ENCODE measurements at places on chromosomes 7 and 10.

DNA sequence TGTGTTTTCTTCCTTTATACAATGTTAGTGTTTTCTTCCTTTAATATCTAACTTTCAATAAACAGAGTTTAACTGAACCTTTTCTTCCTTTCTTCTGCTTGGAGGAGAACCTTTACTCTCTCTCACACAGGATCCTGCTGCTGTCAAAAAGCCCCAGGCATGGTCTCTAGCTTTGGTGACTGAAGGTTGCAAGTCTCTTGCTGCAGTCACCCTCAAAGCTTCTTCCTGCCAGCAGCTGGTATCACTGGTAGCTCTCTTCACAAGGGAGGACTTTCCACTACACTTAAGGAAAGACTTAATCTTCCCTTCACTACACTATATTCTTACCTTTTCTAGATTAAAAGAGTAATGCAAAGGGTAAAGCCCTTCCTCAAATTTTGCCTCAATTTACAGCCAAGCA lies 153.4 kb downstream of the SGMS1 start:
- no peak for DNase-seq

DNA sequence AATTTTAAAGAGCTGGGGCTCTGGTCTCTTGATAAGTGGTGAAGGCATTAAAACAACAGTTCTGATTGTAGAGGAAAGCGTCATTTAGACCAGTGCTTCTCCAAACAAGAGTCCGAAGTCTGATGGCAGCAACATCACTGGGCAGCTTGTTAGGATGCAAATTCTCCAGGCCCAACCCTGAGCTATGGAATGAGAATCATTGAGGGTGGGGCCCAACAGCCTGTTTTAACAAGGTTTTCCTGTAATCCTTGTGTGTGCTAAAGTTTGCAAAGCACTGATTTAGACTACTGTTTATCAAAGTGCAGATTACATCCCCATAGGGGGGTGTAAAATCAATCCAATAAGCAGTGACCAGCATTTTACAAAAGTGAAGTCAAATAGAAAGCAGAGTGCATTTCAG lies 2.6 kb upstream of the ZNRF2 start:
- DNase-seq: no peak

DNA sequence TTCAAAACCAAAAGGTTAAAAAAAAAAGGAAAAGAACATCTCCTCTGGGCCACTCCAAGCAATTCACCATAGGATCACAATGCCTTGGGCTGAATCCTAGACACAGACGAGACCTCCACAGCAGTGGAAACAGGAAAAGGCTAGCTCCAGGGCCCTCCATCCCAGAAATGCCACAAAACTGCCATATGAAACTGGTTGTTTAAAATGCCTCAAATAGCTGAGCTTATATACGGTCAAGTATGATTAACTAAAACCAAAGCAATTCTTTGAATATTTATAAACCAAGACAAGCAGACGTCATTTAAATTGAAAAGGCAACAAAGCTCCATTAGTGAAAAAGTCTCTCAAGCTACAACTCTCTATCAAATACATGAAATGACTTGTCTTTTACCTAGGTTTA lies 63.1 kb downstream of the DOCK4 start:
- peak; percentile 69 for DNase-seq

GRCh38 chr10:92377962-92378361 lies 87.0 kb downstream of the MARCHF5 start:
- DNase-seq: no peak

DNA sequence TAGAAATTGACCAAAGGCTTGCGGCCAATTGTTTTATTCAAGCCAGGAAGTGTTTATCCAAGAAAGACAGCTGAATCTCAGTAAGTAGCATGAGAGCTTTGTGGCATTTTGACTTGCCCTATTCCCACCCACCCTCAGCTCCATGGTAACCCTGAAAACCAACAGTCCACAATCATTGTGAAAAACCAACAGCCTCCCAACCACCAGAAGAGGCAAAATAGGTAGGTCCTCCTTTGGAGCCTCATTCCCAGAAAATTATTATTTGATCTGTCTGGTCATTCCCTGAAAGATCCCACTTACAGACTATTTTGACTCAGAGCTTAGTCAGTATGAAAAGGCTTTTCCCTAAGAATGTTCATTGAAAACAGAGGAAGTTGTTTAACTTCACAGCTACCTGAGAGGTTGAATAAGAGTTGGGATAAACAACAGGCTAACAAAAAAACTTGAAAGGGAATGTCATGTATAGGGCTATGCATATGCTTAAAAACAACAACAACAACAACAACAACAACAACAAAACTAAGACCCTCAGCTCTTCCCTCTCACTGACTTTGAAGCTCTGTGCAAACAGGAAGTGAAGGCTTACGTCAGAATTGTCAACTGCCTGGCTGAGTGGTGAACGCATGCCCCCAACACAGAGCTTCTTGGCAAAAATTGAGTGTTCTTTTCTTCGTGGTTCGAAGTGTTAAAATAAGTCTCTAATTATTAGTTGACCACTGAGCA lies 11.2 kb downstream of the KPNA7 start:
- DNase-seq: no peak

DNA sequence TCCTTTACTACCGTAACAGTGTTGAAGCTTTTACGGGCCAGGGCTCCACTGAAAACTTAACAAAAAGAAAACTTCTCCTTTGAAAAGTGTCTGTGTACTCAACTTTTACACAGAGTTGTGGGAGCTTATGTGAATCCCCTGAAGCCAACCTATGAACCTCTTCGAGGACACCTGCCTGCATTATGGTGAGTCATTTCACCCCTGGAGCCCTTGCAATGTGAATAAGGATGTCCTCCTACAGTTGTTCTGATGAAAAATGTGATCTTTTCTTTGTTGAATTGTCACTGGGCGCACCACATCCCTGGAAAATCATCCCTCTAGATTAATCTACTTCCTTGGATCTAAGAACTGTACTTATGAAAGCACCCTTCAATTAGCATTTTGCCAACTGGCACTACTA lies 93.2 kb downstream of the SORCS1 start:
- DNase-seq: no peak
